HuH-7 (cell line): ENCODE measurements at places on chromosomes 5 and 9.

GRCh38 chr9:33468215-33468730 lies 5.5 kb downstream of the NOL6 start:
- no peak for DNase-seq

- no peak for DNase-seq
These were observed 147.5 kb downstream of the RFK start for GRCh38 chr9:76246680-76247079.

- no peak for DNase-seq
These were observed 116.6 kb downstream of the DROSHA start for GRCh38 chr5:31415009-31415923.

GRCh38 chr5:111236348-111236747 lies 12.2 kb downstream of the CAMK4 start:
- no peak for DNase-seq

DNA sequence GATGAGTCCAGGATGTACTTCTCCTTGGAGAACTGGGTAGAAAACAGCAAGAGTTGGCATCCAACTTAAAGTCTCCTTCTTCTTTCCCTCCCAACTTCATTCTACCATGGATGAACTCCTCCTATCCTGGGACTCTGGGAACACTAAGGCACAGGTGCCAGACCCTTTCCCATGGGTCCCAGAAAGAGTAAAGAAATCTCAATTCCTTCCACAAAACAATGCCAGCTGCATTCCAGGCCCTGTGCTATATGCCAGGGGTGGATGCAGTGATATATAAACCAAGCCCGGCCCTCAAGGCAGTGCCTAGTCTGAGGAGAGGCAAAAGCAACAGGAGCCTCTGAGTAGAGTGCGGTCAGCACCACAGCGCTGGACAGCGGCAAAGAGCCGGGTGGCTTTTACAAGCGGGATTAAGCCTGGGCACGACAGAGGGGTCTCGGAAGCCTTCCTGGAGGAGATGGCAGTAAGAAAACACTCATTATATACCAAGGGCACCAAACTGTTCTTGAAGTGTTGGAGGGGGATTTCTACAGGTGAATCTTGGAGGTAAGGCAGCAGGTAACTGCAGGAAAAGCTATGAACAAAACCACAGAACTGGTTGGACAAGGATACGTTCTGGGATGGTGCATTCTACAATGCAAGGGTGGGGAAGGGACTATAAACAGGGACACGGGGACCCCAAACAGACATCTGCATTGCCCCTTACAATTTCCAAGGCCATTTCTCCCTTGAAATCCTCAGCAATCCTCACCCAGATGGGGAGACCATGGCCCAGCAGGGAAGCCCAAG lies 16.4 kb upstream of the TOR2A start:
- peak; percentile 75 for DNase-seq

GRCh38 chr5:17204133-17204489 lies 13.3 kb upstream of the BASP1 start:
- DNase-seq = no peak

- no peak for DNase-seq
These were observed 673.4 kb downstream of the DTWD2 start for GRCh38 chr5:118314931-118315330.

GRCh38 chr9:61667559-61668121 lies 477.8 kb downstream of the SPATA31A7 start:
- DNase-seq = no peak

GRCh38 chr5:121967187-121967586 lies 5.4 kb downstream of the SRFBP1 start:
- DNase-seq = no peak

GRCh38 chr5:128441941-128442350 lies 96.1 kb downstream of the FBN2 start:
- no peak for DNase-seq

- DNase-seq = no peak
These were observed 4.2 kb upstream of the IRX2 start for GRCh38 chr5:2755681-2756171.
